Mesenchymal stem cell (in vitro differentiated cells and primary cell): ENCODE measurements at places on chromosomes 1 and 21.

DNA sequence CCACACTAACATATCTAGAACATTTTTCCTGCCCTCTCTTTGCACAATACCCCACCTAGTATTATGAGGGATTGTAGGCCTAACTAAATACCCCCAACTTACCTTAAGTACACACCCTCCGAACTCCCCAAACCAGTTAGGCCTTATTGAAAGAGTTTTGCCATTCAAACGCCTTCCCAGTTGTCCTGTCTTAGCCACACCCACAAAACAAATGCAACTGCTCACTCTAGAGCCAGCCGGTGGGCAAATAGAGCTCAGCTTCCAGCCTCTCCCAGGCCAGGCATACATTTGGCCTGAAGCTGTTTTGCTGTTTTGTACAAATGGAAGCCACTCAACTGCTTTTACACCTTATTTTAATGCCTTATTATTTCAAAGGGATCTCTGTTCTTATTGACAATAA lies 224.2 kb upstream of the RUNX1 start:
- no peak for DNase-seq

DNA sequence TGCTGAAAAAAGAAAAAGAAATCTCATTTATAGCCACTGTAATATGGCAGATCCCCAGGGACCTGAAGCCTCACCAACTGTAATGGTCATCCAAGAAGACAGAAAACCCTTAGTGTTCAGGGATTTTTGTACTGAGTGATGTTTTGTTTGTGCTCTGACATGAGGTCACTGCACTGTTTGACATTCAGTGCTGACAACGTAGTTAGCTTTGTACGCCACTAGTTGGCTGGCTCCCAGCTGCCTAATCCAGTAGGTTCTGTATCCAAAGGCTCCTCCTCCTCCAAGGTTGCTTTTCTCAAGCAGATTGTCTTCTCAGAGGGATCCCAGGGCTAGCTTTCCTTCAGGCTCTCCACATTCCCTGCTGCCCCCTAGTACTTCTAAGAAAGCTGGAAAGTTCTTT lies 9.5 kb upstream of the YRDC start:
- DNase-seq = peak; percentile 60

DNA sequence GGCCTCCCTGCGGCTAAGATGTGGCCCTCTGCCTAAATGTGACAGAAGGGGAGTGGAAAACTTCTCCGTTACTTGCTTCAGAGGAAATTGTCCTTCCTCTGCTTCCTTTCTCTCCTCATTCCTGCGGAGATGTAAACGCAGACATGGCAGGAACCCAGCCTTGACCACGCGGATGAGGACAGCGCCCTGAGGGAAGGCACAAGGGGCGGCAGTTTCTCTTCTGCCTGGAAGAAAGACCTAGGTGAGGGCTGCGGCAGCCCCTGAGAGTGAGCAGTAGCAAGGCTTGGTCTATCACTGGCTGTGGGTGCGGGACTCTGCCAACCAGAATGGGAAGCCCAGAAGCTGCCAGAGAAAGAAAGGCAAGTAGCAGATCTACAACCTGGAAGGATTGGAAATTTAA lies 14.0 kb upstream of the CTPS1 start:
- no peak for DNase-seq

GRCh38 chr21:31501926-31502325 lies 157.6 kb upstream of the SOD1 start:
- DNase-seq = no peak

- DNase-seq = no peak
Measured at GRCh38 chr1:2300851-2301606, 72.9 kb downstream of the SKI start.

DNA sequence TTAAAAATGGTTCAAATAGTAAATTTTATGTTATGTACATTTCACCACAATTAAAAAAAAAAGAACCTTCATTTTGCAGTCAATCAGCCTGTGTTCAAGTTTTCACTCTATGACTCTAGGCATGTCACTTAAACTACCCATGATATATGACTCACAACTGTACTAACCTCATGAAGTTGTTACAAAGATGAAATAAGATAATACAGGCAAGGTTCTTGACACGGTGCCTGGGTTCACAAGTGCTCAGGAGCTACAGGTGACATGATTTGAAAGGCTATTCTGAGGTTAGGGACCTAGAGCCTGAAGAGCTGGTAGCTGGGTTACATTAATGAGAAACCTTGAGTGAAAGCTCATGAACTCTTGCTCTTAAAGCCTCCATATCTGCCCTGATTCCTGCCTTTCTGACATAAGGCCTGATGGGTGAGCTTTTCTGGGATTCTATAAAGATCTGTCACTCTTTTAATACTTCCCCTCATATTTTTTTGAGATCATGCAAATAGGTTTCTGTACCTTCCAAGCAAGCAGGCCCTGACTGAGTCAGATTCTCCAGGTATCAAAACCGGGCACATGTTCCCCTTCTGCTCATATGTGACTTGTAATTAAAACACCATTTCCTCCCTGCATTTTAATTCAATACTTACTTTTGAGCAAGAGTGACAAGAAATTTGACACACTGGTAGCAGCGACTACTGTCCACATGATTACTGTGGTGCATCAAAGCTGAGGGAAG lies 34.0 kb downstream of the PCSK9 start:
- no peak for DNase-seq

GRCh38 chr1:234970401-234970730 lies 158.3 kb downstream of the TOMM20 start:
- peak; percentile 97 for DNase-seq

DNA sequence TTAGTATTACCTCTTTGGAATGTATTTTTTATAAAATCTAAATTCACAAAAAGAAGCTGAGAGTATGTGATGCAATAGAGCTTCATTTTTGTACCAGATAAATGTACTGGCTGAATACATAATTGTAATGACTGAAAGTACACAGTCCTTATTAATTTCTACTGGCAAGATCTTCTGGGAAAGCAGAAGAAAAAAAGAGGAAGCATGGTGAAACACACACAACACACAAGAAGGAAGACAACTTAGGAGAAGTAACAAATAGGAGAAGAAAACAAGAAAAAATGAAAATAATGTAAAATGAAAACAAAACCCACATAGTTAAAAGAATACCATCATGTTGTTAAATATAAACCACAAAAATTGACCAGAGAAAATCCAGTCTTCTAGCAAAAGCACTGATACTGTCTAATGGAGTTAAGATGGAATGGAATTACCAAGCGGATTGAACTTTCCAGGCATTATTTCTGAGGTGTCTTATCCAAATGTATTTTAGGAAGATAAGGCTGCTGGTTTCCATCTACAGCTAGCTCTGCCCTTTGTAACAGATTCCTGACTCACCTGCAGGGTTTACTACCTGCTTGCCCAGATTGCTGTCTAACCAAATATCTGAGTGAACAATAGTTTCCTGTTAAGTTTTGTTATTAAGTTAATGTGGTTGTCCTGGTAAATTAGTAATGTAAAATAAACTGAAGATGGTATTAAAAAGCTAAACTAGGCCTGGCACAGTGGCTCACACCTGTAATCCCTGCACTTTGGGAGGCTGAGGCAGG lies 4.5 kb upstream of the COP1 start:
- no peak for DNase-seq

- no peak for DNase-seq
Measured at GRCh38 chr21:44947930-44948331, 8.1 kb downstream of the SLX9 start.
